ENCODE measurements at places on chromosomes 4 and X.

GRCh38 chrX:15334561-15334960 is 762 bp downstream of the PIGA start:
- peak; percentile 24 for DNase-seq
- peaks cover 2% of the 10 kb centered on the region for H3K27me3 ChIP-seq
- peaks cover 4% of the 10 kb centered on the region for H3K36me3 ChIP-seq
- peak overlapping the region; percentile 88 for H3K27ac ChIP-seq
- H3K4me1 ChIP-seq, result peaks cover 13% of the 10 kb centered on the region

DNA sequence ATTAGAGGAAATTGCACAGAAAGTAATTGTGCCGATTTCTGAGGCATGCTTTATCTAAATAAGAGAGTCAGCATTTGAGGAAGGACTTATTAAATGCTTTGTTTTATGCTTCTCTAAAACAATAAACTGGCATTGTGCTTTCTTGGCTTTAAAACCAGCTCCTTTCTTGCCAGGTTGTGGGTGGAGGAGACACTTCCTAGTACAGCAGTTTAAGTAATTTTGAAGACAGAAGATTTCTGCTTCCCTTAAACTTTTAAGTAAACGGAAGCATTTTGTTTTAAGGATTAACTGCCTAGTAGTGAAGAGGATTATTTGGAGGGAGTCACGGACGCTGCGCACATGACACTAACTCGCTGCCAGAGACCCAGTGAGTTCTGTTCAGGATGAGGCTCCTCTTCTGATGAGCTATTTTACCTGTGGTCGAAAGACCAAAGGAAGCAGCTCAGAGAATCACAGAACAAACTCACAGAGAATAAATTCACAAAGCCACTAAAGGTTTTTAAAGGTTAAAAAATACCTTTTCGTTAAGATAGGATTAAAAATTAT is 169.5 kb downstream of the TLL1 start:
- DNase-seq, result no peak
- no peak overlapping the region for H3K4me3 ChIP-seq
- no peak overlapping the region for H3K27ac ChIP-seq
- no peaks in the 10 kb centered on the region for H3K4me1 ChIP-seq
- H3K27me3 ChIP-seq, result no peaks in the 10 kb centered on the region
- H3K36me3 ChIP-seq, result no peaks in the 10 kb centered on the region

DNA sequence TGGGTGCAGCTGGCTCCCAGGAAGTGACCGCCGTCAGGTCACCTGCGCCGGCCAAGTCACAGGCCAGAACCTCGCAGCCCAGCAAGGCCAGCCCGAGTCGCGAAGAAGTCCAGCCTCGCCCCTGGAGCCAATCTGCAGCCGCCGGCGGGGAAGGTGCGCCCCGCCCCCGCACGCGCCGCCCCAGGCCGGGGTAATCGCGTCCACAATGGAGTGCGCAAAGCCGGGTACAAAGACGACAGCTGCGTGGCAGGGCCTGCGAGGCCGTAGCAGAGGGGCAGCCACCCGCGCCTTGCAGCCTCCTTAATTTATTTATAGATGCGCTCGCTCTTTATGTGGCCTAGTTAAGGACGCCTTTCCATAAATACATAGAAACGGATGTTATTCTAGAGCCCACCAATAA is 139.4 kb upstream of the CPEB2 start:
- no peak overlapping the region for H3K4me3 ChIP-seq
- H3K27me3 ChIP-seq, result peaks cover 9% of the 10 kb centered on the region
- no peak overlapping the region for H3K27ac ChIP-seq
- H3K36me3 ChIP-seq, result no peaks in the 10 kb centered on the region

DNA sequence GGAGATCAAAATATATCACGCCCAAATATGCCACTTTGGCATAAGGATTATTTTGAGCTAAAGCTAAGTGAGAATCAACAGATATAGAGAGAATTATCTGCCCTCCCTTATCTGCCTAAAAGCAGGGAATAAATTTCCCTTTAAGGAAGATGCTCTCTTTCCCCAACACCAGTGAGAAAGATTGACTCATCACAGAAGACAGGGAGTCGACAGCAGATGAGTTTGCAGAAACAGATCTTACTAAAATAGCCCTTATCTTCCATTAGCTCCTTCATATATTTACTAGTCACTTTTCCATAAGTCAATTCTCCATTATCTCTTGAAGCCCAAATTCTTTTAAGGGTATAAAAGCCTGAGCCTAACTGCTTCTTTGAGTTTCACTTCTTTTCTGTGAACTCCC is 156.6 kb downstream of the CAMK2D start:
- H3K4me1 ChIP-seq, result peaks cover 41% of the 10 kb centered on the region
- H3K27ac ChIP-seq, result no peak overlapping the region
- H3K4me3 ChIP-seq, result no peak overlapping the region
- no peak for DNase-seq
- no peaks in the 10 kb centered on the region for H3K27me3 ChIP-seq

- H3K4me3 ChIP-seq, result no peak overlapping the region
- DNase-seq, result no peak
- no peaks in the 10 kb centered on the region for H3K27me3 ChIP-seq
- H3K27ac ChIP-seq, result no peak overlapping the region
Observed at GRCh38 chr4:53049528-53049927, 187.4 kb downstream of the RASL11B start.

DNA sequence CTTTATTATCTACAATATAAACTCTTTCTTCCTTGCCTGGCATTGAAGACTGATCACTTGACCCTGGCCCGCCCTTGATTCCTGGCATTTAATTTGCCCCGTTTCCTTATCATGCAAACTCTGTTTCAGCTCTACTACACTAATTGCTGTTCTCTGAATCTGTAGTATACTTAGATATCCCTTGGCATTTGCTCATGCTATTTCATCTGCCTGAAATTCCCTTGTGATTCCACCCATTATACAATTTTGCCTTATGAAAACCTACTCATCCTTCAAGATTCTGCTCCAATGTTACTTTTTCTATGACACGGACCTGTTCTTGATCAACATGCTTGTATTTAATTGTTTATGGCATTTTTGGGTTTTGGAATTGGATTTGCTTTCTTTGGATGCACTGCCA is 459.9 kb upstream of the AMOT start:
- H3K27me3 ChIP-seq, result no peaks in the 10 kb centered on the region
- no peak overlapping the region for H3K4me3 ChIP-seq
- DNase-seq, result no peak
- no peak overlapping the region for H3K27ac ChIP-seq
- H3K4me1 ChIP-seq, result no peaks in the 10 kb centered on the region

DNA sequence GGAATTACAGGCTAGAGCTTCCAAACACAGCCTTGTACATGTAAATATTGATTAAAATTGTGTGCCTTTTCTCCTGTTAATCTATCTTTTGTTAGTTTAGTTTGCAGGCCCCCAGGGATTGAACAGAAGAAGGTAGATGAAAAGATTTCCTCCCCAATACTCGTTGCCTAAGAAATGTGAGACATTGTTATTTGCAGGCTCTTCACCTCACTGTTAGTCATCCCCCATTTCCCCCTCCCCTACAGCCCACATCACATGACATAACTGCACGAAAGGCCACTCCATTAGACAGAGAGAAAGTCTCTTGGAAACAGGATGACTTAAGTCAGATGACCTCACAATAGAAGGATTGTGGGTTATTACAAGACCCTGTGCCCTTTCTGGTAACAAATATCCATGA is 13.3 kb upstream of the MID1 start:
- no peaks in the 10 kb centered on the region for H3K4me1 ChIP-seq
- H3K27ac ChIP-seq, result no peak overlapping the region
- no peaks in the 10 kb centered on the region for H3K27me3 ChIP-seq

GRCh38 chr4:33628296-33628695 is 2616.0 kb downstream of the ARAP2 start:
- no peaks in the 10 kb centered on the region for H3K4me1 ChIP-seq
- no peaks in the 10 kb centered on the region for H3K36me3 ChIP-seq
- no peaks in the 10 kb centered on the region for H3K27me3 ChIP-seq
- no peak overlapping the region for H3K4me3 ChIP-seq
- DNase-seq, result no peak

GRCh38 chr4:31053451-31053850 is 333.3 kb downstream of the PCDH7 start:
- no peaks in the 10 kb centered on the region for H3K36me3 ChIP-seq
- H3K4me3 ChIP-seq, result no peak overlapping the region
- H3K27ac ChIP-seq, result no peak overlapping the region
- DNase-seq, result no peak
- no peaks in the 10 kb centered on the region for H3K27me3 ChIP-seq

- no peak overlapping the region for H3K27ac ChIP-seq
- H3K4me1 ChIP-seq, result no peaks in the 10 kb centered on the region
- H3K27me3 ChIP-seq, result no peaks in the 10 kb centered on the region
- peaks cover 7% of the 10 kb centered on the region for H3K36me3 ChIP-seq
Observed at GRCh38 chr4:168199260-168199957, 107.1 kb downstream of the ANXA10 start.

- no peak for DNase-seq
- no peaks in the 10 kb centered on the region for H3K27me3 ChIP-seq
- no peak overlapping the region for H3K27ac ChIP-seq
- H3K36me3 ChIP-seq, result no peaks in the 10 kb centered on the region
Observed at GRCh38 chr4:3435686-3435956, 6.1 kb upstream of the HGFAC start.

DNA sequence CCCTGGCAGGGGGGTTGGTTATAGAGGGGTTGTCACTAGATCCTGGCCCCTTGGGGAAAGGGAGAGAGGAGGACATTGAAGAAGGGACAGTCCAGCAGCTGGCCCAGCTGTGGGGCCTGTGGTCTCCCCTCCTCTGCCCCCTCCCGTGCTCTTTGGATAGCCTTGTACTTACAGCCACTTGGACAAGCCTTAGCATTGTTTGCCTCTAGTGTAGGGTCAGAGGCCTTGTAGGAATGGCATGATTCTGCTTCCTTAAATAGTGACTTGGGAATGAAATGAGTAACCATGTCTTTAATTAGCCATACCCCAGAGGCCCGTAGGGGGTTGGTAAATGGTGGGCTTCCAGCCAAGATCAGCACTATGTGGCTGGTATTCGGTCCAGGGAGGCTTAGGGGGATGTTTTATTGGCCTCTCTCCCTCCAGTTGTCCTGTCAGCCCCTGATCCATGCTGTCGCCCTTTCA is 230.6 kb downstream of the PTTG2 start:
- no peaks in the 10 kb centered on the region for H3K36me3 ChIP-seq
- no peak for DNase-seq
- H3K27ac ChIP-seq, result no peak overlapping the region
- H3K27me3 ChIP-seq, result no peaks in the 10 kb centered on the region
- H3K4me3 ChIP-seq, result no peak overlapping the region
- H3K4me1 ChIP-seq, result no peaks in the 10 kb centered on the region

- H3K27ac ChIP-seq, result no peak overlapping the region
- DNase-seq, result no peak
- H3K4me1 ChIP-seq, result peaks cover 8% of the 10 kb centered on the region
- no peak overlapping the region for H3K4me3 ChIP-seq
- H3K36me3 ChIP-seq, result peaks cover 24% of the 10 kb centered on the region
Observed at GRCh38 chr4:83263106-83263505, 21.5 kb downstream of the COQ2 start.

- no peak overlapping the region for H3K27ac ChIP-seq
- no peaks in the 10 kb centered on the region for H3K4me1 ChIP-seq
- H3K4me3 ChIP-seq, result no peak overlapping the region
- DNase-seq, result no peak
- no peaks in the 10 kb centered on the region for H3K27me3 ChIP-seq
Observed at GRCh38 chr4:65861993-65862392, 191.7 kb upstream of the EPHA5 start.

DNA sequence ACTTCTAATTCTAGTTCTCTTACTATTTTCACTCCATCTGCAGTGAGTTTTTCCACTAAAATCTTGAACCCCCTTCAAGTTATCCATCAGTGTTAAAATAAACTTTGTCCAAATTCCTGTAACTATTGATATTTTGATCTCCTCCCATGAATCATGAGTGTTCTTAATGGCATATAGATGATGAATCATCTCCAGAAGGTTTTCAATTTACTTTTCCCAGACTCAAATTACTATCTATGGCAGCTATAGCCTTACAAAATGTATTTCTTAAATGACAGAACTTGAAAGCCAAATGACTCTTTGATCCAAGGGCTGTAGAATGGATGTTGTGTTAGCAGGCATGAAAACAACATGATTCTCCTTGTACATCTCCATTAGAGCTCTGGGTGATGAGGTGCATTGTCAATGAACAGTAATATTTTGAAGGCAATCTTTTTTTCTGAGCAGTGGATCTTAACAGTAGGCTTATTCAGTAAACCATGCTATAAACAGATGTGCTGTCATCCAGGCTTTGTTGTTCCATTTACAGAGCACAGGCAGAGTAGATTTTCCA is 16.1 kb upstream of the IQCM start:
- H3K4me3 ChIP-seq, result no peak overlapping the region
- H3K36me3 ChIP-seq, result no peaks in the 10 kb centered on the region
- no peaks in the 10 kb centered on the region for H3K4me1 ChIP-seq
- no peak for DNase-seq
- no peaks in the 10 kb centered on the region for H3K27me3 ChIP-seq

GRCh38 chr4:99536271-99536670 is 25.4 kb downstream of the C4orf17 start:
- no peak overlapping the region for H3K27ac ChIP-seq
- H3K4me3 ChIP-seq, result no peak overlapping the region
- H3K36me3 ChIP-seq, result no peaks in the 10 kb centered on the region
- H3K27me3 ChIP-seq, result peaks cover 9% of the 10 kb centered on the region

DNA sequence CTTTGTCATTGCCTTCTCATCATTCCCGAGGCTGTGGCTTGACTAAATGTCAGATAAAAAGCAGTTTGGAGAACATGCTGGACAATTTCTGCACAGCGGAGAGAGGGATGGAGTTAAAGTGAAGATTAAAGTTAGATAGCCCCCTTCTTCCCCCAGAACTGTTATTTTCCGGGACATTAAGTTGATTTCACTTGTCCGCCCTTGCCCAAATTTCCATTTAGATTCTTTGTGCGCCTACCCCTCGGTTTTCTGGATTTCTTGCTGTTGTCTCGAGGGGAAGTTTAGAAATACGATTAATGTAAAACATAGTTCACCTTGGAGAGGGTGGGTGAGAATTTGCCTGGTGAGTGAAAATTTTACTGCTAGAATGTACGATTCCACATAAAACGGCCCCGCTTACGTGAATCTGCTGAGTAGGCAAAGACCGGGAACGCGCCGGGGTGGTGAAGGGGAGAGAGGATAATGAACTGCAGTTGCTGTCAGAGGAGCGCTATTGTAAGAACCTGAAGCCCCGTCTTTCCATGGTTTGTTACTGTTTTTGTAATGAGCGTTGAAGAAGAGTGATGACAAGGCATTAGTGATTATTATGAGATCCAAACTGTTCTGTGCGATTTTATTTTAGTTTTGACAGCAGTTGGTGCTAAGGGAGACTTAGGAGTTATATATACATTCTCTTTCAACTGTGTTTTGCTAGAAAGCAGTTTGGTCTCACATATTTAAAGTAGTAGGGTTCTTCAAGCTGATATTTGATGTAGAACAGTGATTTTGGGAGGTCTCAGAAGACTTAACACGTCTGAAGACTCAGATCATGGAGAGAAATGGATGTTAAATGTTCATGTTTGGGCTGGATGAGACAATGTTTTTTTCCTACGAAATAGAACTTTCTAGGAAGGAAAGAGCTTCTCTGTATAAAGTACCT is 73.0 kb downstream of the AFF1 start:
- no peaks in the 10 kb centered on the region for H3K27me3 ChIP-seq
- peak overlapping the region; percentile 91 for H3K4me3 ChIP-seq
- peak; percentile 63 for DNase-seq
- H3K36me3 ChIP-seq, result peaks cover 3% of the 10 kb centered on the region
- H3K4me1 ChIP-seq, result peaks cover 57% of the 10 kb centered on the region
- H3K27ac ChIP-seq, result peak overlapping the region; percentile 97
